Endothelial cell (in vitro differentiated cells): ENCODE measurements at places on chromosomes 1 and 21.
A peak's percentile ranks its signal among the peaks of the same experiment; 100 is the strongest.

DNA sequence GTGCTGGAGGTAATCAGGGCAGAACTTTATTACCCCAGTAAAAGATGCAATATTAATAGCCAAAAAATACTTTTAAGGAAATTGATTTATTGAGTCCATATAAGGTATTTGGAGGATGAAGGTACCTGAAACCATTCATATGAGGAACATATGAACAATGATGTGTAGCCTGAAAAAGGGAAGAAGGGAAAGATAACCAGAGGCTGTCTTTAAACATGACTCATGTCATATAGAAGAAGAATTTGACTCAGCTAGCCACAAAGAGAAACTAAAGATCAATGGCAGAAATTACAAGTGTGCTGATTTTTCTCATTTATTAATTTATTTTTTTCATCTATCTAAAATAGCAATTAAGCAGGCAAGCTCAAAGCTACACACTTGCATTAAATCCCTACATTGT, 136.2 kb upstream of the DUSP10 start:
- no peak for DNase-seq

GRCh38 chr1:40628903-40629292, 36.6 kb downstream of the RIMS3 start:
- no peak for DNase-seq

GRCh38 chr1:157115851-157116736, 16.5 kb upstream of the ETV3L start:
- no peak for DNase-seq

- DNase-seq = no peak
Observed at GRCh38 chr1:43348343-43348808, 10.4 kb upstream of the CDC20 start.

- DNase-seq = no peak
Observed at GRCh38 chr21:29098156-29098555, 24.7 kb upstream of the CCT8 start.

- no peak for DNase-seq
Observed at GRCh38 chr21:41367945-41368734, 6.3 kb downstream of the MX2 start.

DNA sequence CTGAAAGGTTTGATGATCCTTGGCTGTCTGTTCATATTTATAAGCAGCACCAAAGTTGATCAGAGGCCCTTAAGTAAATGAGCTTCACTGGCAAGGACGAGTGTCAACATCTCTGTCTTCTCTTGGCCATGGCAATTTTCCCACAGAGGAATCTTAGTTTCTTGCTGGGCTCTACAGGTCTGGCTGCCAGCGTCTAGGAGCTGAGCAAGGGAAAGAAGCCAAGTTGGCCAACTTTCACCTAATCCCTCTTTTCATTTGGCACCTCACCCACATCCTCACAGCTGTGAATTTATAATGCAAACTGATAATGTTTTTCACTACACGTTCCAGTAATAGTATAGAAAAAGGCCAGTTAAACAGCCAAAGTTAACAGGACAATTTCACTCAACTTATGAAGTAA, 99.0 kb upstream of the LBR start:
- no peak for DNase-seq

DNA sequence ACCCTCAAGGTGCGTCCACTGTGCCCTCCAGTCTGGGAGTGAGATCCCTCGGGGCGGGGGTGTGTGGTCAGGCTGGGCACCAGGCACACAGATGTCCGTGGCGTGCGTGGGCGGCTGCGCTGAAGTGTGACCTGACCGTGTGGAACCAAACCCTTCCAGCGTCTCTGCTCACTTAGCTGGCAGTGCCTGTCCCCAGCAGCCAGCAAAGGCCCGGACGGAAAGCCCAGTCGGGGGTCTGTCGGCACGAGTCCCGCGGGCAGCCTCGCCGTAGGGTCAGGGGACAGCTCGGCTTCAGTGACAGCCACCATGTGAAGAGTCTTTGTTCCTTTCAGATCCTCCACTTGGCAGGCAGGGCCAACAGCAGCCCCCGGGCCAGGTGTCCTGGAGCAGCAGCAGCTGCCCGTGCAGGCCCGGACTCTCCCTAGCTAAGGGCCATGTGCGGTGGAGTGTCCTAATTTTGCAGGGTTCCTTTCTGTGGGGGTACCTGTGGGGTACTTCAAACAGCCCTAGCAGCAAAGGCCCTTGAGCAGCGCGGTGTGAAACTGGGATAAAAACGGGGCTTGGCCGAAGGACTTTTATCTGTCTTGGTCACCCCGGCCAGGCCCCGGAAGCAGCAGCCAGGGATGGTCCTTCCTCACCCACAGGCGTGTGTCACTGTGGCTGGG, 11.6 kb downstream of the TTLL10 start:
- peak; percentile 3 for DNase-seq

DNA sequence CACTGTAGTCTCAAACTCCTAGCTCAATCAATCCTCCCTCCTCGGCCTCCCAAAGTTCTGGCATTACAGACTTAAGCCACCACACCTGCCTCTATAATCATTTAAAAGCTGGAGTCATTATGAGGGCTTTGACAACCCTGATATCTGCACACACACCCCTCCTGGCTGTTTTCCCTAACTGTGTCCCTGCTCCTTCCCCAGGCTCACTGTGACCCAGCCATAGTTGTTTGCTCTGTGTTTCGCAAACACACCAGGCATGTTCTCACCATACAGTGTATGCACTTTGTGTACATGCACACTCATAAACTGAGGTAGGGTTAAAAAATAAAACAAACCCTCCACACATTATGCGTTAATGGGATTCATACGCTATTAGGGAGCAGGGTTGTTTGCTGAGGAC, 21.8 kb upstream of the IL20 start:
- DNase-seq = no peak

DNA sequence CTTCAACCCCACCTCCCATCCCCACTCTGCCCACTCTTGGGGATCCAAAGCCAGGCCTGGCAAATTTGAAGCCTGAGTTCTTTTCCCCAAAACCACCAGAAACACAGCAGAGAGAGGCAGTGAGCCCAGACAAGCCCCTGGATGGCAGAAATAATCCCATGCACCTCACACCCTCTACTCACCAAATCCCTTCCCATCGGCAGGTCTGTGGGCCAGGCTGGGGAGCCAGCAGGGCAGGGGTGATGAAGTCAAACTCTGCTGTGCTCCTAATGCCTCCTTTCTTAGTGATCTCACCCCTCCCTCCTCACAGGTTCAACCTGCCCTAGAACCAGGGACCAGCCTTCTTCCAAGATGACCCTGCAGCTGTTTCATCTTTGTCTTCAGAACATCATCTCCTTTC, 72.4 kb downstream of the GLIS1 start:
- DNase-seq = no peak

GRCh38 chr1:231748760-231749415, 122.3 kb downstream of the DISC1 start:
- no peak for DNase-seq

- no peak for DNase-seq
Observed at GRCh38 chr21:32320726-32321125, 22.1 kb downstream of the MRAP start.

DNA sequence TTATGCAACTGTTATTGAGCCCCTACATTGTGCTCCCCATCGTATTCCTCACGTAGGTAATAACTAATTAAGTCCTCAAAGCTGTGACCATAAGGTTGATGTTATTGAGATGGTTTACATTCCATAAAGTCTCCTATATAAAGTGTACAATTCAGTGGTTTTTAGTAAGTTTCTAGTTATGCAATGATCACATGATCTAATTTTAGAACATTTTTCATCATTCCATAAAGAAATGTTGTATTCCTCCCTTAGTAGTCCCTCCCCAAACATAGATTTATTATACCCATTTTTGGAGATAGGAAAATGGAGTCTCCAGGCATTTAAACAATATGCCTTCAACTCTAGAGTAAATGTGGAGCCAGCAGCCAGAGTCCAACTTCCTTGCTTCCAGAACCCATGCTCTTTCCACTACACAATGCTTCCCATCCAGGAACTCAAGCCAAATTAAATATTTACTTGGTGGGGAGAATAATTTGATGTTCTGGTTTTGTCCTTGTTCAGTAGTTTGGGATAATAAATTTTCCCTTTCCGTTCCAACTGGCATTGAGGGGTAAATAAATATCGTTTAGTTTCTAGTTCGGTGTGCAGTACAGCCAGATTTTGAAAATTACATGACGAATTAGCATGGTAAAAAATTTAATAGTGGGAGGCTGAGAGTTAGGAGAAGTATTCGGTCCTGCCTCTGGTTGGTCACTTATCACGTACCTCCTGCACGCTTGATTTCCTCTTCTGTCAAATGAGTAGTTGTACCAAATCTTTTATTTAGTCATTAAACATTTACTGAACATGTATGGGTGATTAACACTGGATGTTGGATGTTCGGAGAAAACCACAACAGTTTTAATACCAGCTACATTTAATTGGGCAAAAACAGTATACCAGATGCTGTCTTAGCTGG, 66.3 kb downstream of the CACHD1 start:
- DNase-seq = no peak
